NCI-H774 (cell line): ENCODE measurements at places on chromosomes 1 and 21.

- no peak for DNase-seq
Observed at GRCh38 chr1:223426936-223427335, 33.7 kb downstream of the CCDC185 start.

DNA sequence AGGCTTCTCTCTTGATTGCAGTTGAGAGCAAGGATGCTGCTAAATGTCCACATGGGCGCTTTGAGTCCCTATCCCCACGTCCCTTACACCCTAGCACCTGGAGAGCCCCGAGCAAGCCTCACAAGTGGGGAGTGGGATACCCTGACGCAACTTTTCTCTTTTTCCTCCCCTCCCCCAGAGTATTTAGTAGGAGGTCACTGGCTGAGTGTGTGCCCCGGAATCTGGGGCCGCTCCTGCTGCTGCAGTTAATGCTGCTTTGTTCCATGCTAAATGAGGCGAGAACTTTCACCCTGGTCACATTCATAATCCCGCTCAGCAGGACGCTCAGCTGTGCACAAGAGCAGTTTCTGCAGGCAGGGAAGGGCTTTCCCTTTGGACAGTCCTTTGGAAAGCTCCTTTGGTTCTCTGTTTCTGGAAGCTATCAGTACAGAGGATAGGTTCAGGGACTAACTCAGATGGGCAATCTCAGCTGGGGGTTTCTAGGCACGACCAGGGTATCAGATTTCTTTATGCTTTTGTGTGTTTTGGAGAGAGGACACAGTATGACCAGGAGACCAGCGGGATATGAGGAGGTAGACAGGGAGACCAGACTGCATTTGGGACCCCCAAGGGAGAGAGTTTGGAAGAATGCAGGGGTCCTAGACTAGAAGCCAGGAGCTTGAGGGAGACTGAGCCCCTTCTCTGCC is 75.9 kb downstream of the NOS1AP start:
- DNase-seq = peak; percentile 56

GRCh38 chr21:36541721-36542139 is 61.8 kb upstream of the CLDN14 start:
- DNase-seq = no peak

DNA sequence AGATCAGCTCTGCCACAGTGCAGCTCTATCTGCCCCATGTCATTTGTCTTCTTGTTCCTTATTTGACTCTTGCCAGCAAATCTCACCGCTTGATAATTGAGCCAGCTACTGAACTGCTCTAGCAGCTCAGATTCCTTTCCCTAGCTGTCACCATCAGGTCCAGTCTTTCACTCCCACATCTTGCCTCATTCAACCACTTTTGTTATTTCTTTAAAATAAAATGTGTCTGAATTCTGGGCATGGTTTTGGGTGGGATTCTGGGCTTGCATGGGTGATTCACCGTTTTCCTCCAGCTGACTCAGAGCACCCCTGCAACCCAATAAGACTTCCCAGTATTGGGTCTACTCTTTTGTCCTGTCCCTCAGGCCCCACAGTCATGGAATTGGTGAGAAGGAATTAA is 215.7 kb downstream of the DSCAM start:
- no peak for DNase-seq

DNA sequence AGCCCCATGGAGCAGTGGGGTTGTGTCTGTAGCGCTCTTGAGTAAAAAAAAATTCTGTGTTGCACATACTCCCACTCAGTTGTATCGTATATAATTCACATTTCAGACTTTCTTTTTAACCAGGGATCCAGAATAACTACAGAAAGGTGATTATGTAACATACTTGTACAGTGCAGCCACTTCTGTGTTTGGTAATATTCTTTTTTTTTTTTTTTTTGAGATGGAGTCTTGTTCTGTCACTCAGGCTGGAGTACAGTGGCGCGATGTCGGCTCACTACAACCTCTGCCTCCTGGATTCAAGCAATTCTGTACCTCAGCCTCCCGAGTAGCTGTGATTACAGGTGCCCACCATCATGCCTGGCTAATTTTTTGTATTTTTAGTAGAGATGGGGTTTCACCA is 82.4 kb upstream of the MACF1 start:
- no peak for DNase-seq

DNA sequence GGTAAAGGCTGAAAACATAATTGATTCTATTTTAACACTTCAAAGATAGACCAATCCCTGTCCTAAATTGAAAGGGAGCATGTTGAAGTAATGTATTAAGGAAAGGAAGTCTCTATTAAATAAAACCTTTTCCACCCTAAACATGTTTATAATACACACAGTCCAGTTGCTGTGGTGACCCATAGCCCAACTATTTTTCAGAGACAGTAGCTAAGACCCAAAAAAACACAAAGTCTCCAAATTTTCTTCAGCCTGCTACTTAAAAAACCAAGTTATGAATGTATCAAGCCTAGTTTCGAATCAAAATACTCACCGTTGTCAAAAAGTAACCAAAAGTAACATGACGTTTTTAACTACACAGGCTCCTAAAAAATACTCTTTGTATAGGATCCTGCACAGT is 1.6 kb downstream of the ELK4 start:
- DNase-seq = no peak

GRCh38 chr1:16971341-16972188 is 8.9 kb downstream of the MFAP2 start:
- peak; percentile 3 for DNase-seq

DNA sequence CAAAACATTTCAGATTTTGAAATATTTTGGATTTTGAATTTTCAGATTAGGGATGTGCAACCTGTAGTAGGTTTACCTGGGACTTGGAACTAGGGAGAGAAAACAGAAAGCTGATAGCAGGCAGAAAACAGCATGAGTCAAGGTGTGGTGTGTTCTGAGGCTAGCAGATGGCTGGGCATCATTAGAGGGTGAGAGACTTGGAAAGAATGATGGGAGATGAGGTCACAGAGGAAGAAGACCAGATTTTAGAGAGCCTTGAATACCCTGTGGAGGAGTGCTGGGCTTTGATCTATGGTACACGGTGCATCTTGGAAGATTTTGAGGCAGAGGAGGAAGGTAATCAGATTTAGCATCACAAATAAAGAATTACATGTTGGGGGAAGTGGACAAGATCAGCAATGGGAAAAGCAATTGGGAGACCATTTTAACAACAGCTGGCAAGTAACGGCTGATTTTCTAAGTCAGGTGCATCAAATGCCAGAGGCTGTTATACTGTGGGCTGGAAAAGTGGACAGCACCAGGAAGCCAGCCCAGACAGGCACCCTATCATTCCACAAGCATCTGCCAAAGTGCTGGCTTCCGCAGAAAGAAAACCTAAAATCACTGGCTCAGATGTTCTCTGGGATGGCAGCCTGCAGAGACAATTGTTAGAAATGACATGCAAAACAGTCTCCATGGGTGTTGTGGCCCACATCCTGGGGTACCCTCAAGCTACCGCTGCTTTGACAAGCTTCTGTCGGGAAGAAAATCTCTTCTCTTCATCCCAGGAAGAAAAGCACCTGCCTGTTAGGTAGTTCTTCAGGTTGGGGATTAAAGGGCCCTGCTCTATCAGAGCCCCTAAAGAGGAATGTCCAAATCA is 30.9 kb upstream of the CAMK1G start:
- no peak for DNase-seq

GRCh38 chr21:33334824-33335223 is 10.1 kb downstream of the IFNAR1 start:
- DNase-seq = no peak

- no peak for DNase-seq
Observed at GRCh38 chr21:28078126-28078525, 914.6 kb downstream of the LTN1 start.

- DNase-seq = no peak
Observed at GRCh38 chr1:21294266-21294989, 4.2 kb upstream of the ECE1 start.

DNA sequence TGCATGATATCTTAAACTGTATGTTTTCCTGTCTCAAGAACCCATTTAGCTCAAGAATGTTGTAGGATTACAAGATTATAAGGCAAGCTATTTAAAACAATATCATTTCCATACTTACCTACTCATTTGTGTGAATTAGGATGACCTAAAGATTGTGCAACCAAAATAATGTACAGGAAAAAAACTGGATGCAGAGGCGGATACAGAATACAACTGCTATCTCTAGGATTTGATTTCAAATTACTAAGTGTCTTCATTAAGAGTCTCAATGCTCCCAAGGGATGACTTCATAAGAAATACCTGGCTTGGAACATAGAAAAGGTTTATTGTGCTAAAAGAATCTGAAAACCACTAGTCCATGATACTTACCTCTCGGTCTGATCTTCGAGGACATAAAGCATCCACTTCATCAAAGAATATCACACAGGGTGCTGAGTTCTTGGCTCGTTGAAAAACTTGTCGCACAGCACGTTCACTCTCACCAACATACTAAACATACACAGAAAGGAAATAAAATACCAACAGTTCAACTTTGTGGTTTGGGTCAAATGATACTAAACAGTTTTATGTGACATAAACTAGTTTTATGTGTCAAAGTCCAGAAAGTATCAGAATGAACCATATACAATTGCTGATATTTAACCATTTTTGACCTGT is 54.9 kb downstream of the NVL start:
- no peak for DNase-seq

GRCh38 chr1:47724432-47724999 is 272.7 kb downstream of the TRABD2B start:
- DNase-seq = no peak
